AG04450 (cell line): ENCODE measurements at places on chromosomes 1 and 21.

- DNase-seq, result no peak
These were observed 21.7 kb upstream of the BTG2 start for GRCh38 chr1:203283597-203283996.

DNA sequence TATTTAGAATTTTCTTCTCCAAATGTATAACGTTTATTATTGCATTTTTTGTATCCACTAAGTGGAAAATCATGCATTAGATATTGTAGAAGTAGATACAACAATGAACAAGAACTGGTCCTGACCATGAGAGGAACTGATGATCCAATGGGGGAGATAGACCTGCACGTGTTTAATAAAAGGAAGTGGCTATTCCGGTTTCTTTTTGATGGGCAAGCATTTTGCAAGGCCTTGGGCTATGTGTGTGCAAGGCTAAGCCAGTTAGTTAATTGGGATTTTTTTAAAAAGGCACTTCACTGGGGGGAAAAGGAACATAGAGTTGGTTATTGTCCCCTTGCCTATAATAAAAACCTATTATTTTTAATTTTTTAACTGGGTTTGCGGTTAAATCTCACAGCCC, 961 bp upstream of the VCAM1 start:
- DNase-seq, result no peak

DNA sequence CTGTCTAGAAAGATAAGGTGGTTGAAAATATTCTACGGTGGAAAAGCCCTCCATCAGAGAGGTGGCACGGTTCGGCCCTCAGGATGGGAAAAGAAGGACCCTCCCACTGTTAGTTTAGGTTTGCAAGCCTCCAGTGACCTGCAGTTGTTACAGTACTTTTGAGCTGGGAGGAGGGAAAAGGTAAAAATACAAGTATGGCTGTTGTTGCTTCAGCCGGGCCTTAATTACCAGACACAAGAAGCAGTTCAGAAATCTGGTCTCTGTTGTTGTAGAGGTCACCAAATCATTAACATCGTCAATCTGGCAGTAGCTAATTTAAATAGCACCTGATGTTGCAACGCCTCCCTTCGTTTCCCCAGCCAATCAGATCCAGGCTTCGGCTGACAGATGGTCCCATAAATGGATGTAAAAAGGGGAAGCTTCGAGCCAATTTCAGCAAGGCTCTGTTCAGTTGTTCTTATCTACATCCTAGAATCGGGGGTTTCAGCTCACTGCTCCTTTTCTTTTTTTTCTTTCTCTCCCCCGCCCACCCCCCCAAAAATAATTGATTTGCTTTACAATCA, at the start of gene ELAVL4:
ELAVL4 (plus strand) TSS at position 424 of the 563 bp plus-strand sequence. CDS start 270 bp downstream, outside the sequence.
- no peak for DNase-seq

- DNase-seq, result no peak
These were observed 106.6 kb downstream of the TNNI3K start for GRCh38 chr1:74341702-74342339.

DNA sequence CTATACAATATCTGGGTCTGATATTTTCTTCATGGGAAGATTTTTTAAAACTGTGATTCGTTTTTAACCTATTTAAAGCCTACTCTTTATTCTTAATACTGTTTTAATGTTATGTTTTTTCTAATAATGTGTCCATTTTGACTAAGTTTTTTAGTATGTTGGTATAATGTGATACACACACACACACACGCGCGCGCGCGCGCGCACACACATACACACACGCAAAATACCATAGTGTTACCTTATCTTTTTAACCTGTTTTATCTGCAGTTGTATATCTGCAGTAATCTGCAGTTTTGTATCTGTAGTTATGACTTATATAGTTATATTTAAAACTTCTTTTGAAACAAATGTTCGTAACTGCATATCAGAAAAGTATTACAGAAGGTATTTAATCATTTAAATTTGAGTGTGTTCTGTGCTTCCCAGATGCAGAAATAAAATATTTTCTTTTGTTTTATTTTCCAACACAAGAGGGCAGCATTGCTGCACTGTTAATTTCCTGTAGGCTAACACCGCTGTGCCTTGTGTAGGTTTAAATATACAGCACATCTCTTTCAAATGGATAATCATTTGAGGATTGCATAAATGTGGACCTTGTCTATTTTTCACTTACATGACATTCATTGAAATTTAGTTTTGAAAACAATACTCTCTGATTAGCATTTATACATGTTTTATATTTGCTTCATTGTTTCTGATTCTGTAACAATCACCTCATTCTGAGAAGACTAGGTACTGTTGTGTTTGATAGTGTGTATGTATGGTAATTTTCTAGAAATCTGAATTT, 166.1 kb downstream of the PDE4B start:
- DNase-seq, result peak; percentile 21

DNA sequence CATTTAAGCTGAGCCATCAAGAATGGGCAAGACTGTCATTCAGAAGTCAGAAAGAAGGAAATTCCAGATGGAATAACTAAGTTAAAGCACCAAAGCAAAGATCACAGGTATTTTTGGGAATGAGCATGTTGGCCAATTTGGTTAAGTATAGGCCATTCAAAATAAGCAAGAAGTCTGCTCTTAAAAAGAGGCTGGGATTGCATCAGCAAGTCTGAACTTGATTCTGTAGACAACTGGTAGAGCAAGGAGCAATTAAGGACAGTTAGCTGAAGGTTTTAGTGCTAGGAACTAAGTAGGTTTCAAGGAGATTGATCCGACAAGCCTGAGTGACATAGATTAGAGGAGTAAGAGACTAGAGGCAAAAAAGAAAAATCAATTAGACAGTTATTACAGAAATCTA, 8.4 kb downstream of the ANKRD45 start:
- no peak for DNase-seq

GRCh38 chr1:27544834-27545233, 54.9 kb upstream of the WASF2 start:
- no peak for DNase-seq

GRCh38 chr1:10007169-10007568, 10.1 kb downstream of the RBP7 start:
- no peak for DNase-seq

- peak; percentile 80 for DNase-seq
These were observed 41.0 kb downstream of the DEGS1 start for GRCh38 chr1:224223819-224224714.

DNA sequence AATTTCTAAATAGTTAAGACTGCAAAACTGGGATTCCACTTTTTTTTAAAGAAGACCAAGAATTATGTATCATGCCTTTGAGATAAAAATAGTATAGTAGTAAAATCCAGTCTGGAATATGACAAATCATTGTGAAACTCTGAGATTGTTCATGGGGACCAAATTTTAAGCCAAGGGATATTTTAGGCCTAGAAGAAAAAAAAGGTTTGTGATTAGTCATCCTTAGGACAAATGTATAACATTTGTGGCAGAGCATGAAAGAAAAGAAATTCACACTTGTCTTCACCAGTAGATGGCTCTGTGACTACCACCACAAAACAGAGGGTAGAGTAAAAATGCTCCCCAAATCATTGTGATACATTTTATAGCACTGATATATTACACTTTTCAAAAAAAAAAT, 226.1 kb downstream of the KCTD3 start:
- peak; percentile 20 for DNase-seq

DNA sequence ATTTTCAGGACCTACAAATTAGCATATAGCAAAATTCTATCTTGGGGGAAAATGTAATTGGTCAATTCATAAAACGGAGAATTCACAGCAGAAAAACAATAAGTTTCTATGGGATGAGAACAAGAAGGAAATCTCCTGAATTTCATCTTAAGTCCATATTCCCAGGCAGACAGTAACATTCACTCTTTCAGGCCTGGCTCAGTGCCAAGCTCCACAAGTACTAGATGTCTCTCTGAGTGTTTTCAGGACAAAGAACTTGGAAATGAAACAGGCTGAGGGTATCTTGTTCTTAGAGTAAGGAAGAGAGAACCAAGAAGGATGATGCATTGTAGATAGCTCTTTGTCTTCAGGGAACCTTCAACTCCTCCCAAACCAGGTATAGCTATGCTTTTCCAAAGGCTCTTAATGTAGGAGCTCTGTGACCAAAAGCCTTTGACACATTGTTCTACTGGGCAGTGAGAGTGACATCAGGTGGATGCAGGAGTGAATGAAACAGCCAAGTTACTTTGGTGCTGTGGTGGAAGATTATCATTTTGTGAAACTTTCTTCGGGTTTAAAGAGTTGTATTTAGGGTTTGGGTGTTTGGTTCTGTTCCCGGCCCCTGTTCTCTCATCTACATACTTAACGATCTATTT, 298.3 kb downstream of the GPATCH2 start:
- no peak for DNase-seq

GRCh38 chr1:33572387-33572786, 99.9 kb downstream of the ZSCAN20 start:
- no peak for DNase-seq

GRCh38 chr1:216682752-216683151, 40.5 kb downstream of the ESRRG start:
- DNase-seq, result no peak

- DNase-seq, result peak; percentile 20
These were observed 183.5 kb downstream of the HMCN1 start for GRCh38 chr1:185917646-185918045.

- no peak for DNase-seq
These were observed 19.4 kb downstream of the RGL1 start for GRCh38 chr1:183824291-183824690.

- DNase-seq, result no peak
These were observed 519 bp downstream of the RERE start for GRCh38 chr1:8816831-8817411.

GRCh38 chr1:114428083-114428754, 82.8 kb downstream of the TRIM33 start:
- no peak for DNase-seq

DNA sequence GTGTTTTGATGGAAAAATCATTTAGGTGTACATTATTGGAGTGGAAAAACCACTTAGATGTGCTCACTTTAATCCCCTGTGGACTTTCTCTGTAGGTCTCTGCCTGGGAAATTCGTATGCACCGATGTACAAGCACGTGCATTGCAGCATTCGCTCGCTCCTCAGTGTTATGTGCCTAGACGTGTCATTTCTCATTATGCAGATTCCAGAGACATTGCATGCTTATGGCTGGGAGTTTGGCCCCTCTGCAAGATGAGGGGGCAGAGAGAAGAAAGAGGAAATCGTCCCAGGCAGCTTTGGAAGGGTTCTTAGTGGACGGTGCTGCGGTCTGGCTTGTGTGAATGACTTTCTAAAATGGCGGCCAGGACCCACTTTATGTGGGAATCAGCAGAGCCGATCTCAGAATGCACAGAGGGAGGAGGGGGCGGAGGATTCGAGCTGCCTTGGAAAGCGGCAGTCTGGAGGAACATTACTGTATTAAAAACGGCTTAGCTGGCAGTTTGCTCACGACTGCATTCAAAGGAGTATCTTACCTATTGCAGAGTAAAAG, 2.3 kb downstream of the SPEN start:
- no peak for DNase-seq

GRCh38 chr1:53549781-53550180, 90.6 kb downstream of the DMRTB1 start:
- DNase-seq, result no peak

- no peak for DNase-seq
These were observed 39.0 kb downstream of the LRRC8C start for GRCh38 chr1:89671775-89672488.

DNA sequence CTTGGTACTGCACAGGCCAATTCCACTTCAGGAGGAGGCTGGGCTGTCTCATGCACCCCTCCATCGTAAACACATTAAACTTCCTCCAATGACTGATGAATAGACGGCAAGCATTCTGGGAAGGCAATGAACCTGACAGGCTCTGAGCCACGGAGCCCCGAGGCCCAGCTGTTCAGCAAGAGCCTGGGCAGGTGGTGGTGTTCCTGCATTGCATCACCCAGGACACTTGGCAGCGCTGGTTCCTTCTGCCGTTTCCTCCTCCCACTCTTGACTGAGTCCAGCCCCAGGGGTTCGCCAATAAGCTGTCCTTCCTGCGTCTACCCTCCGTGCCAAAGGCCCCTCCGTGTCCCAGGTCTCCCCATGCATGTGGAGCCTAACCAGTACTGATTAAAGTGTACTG, 109.8 kb downstream of the JAK1 start:
- DNase-seq, result no peak

DNA sequence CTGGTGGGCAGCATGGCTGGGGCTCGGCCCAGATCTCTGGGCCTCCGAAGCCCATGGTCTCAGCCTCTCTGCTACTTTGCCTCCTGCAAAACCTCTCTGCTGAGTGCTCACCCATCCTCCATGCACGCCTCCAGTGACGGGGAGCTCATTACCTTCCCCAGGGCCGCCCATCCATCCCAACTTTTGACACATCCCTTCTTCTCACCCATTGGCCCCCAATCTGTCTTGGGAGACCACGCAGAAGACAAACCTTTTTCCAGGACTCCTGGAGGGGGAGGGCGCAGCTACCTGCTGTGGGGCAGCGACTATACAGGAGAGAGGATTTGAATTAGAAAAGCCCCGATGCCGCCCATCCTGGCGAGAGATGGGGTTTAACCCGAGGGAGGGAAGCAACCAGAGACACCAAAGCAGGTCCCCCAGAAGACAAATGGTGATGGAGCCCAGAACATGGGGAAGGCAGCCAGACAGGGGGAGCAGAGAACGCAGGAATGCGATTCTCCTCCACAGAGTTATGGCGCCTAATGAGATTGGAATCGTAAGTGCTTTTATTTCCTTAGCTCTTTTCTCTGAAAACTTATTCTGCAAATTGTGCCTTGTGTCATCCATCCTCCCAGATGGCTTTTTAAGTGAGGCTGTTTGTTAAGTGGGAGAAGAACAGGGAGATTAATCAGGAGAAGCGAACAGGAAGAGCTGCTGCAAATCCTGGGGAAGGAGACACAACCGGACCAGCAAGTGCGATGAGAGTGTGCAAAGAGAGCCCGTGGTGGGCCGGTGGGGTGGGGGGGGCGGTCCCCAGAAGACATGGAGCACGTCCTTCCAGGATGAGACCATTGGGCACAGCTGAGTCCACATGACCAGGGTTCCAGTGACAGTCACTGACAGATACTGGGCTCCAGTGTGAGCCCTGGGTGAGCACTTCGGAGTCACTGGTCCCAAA, 623.5 kb downstream of the MATN1 start:
- no peak for DNase-seq

GRCh38 chr1:1291023-1291528, 10.8 kb downstream of the SCNN1D start:
- DNase-seq, result no peak

DNA sequence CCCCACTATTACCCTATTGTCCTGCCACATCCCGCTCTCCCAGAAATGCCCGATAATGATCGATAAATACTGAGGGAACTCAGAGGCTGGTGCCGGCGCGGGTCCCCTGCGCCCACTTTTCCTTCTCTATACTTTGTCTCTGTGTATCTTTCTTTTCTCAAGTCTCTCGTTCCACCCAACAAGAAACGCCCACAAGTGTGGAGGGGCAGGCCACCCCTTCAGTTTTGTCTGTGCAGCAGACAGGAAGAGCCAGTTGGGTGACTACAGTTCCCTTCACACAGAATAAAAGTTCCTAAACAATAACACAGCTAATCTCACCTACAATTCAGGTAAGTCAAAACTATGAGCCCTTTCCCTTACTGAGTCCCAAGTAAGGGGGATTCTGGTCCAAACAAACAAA, 423.7 kb downstream of the SMYD3 start:
- DNase-seq, result no peak

GRCh38 chr21:22363504-22363903, 1365.3 kb downstream of the NCAM2 start:
- DNase-seq, result no peak
